ENCODE measurements at places on chromosomes 5 and 9. TPM values are rescaled to one million over a fixed set of nuclear protein-coding genes. Genes with fewer than 3 reads are reported as not detected.

The SLC44A1 gene
- total RNA-seq, result 55.2 TPM

- H3K27me3 ChIP-seq, result no peaks in the 10 kb centered on the region
- H3K4me3 ChIP-seq, result no peak overlapping the region
- DNase-seq, result no peak
- H3K4me1 ChIP-seq, result no peaks in the 10 kb centered on the region
- no peak overlapping the region for H3K27ac ChIP-seq
These were observed 402.4 kb downstream of the AGTPBP1 start for GRCh38 chr9:85339338-85339737.

DNA sequence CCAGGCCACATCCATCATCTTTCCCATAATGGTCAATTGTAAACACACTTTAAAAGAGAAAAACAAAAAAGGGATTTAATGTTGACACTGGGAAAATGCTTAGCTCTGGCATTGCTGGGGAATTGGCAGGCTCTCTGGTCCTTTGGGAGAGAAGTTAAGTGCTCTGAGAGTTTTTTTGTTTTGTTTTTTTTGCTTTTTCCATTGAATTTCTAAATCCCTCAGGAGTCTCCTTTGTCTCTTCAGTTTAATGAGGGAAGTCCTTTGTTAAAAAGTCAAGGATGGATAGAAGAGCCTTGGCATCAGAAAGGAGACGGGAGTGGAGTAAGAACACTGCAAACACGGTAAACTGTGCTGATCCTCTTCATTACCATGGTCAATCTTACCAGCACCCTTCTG, 7.1 kb upstream of the HAND1 start:
- no peak for DNase-seq
- H3K27ac ChIP-seq, result no peak overlapping the region
- peaks cover 98% of the 10 kb centered on the region for H3K27me3 ChIP-seq
- H3K36me3 ChIP-seq, result no peaks in the 10 kb centered on the region
- H3K4me1 ChIP-seq, result peaks cover 6% of the 10 kb centered on the region
- no peak overlapping the region for H3K4me3 ChIP-seq

- H3K27ac ChIP-seq, result peak overlapping the region; percentile 25
- H3K4me1 ChIP-seq, result peaks cover 99% of the 10 kb centered on the region
- no peaks in the 10 kb centered on the region for H3K36me3 ChIP-seq
- H3K4me3 ChIP-seq, result no peak overlapping the region
- no peak for DNase-seq
- no peaks in the 10 kb centered on the region for H3K27me3 ChIP-seq
These were observed 16.3 kb downstream of the KLF9 start for GRCh38 chr9:70398145-70398556.

DNA sequence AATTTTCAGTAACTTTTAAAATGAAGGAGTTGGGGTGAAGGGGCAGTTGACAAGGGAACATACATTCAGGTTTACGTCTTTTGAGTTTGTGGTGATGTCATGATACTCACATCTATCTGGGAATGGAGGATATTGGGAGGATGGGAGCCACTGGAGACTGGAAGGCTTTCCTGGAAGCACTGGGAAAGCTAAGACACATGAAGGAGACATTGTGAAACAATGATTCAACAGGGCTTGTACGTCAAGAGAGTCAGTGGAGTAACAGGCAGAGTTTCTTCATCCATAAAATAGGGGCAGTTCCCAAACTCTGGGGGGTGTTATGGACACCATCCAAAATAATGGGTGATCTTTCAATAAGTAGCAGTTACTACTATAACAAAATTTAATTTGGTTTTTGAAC, 572.8 kb downstream of the CCDC171 start:
- H3K27me3 ChIP-seq, result no peaks in the 10 kb centered on the region
- no peaks in the 10 kb centered on the region for H3K4me1 ChIP-seq
- no peak overlapping the region for H3K27ac ChIP-seq

The ADAMTS12 gene
- 7.6 TPM for total RNA-seq

The IER5L gene
- total RNA-seq, result 8.7 TPM

The CEL gene
- total RNA-seq, result 1.4 TPM

- peaks cover 81% of the 10 kb centered on the region for H3K36me3 ChIP-seq
- DNase-seq, result peak; percentile 87
- peak overlapping the region; percentile 72 for H3K27ac ChIP-seq
- no peaks in the 10 kb centered on the region for H3K27me3 ChIP-seq
These were observed 36.0 kb downstream of the PCDHGC5 start for GRCh38 chr5:141524604-141525597.

- no peak overlapping the region for H3K4me3 ChIP-seq
- no peaks in the 10 kb centered on the region for H3K4me1 ChIP-seq
- H3K27me3 ChIP-seq, result no peaks in the 10 kb centered on the region
- no peaks in the 10 kb centered on the region for H3K36me3 ChIP-seq
These were observed 9.1 kb upstream of the MVB12B start for GRCh38 chr9:126317513-126317912.

DNA sequence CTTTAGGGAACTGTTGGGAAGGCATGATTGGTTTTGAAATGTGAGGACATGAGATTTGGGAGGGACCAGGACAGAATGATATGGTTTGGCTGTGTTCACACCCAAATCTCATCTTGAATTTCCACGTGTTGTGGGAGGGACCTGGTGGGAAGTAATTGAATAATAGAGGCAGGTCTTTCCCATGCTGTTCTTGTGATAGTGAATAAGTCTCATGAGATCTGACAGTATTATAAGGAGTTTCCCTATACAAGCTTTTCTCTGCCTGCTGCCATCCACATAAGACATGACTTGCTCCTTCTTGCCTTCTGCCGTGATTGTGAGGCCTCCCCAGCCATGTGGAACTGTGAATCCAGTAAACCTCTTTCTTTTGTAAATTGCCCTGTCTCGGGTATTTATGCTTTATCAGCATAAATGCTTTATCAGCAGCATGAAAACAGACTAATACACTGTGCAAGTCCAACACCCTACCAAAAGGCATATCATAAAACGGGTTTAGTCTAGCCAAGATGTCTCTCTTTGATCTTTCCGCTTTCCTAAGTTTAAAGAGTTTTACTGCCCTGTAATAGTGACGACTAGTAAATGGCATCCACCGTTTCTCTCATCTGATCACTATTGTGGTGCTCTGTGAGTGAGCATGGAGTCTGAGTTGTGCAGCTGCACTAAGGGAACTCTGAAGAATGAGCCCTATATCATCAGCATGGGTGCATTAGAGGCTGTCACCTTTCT, 12.9 kb upstream of the ZNF782 start:
- H3K27ac ChIP-seq, result no peak overlapping the region
- H3K4me3 ChIP-seq, result no peak overlapping the region
- H3K36me3 ChIP-seq, result no peaks in the 10 kb centered on the region
- DNase-seq, result no peak
- no peaks in the 10 kb centered on the region for H3K27me3 ChIP-seq

The PITX1 gene
- total RNA-seq, result 0.47 TPM

GRCh38 chr5:156356238-156356637, 29.3 kb downstream of the SGCD start:
- H3K4me1 ChIP-seq, result no peaks in the 10 kb centered on the region

- no peak for DNase-seq
- no peaks in the 10 kb centered on the region for H3K27me3 ChIP-seq
- H3K36me3 ChIP-seq, result no peaks in the 10 kb centered on the region
- H3K4me1 ChIP-seq, result no peaks in the 10 kb centered on the region
- no peak overlapping the region for H3K4me3 ChIP-seq
These were observed 135.9 kb downstream of the MACROH2A1 start for GRCh38 chr5:135263022-135263668.

The TRIP13 gene
- total RNA-seq, result 1.0 TPM

The PCDHB8 gene
- 2.6 TPM for total RNA-seq

All from lower lobe of right lung (tissue), 2 donors.